Stimulated activated CD8-positive, alpha-beta memory T cell treated with anti-CD3 and anti-CD28 coated beads, Interleukin-7, amount 100 ng/mL, for 4 hours (primary cell): ENCODE measurements at places on chromosomes 6 and 20.

DNA sequence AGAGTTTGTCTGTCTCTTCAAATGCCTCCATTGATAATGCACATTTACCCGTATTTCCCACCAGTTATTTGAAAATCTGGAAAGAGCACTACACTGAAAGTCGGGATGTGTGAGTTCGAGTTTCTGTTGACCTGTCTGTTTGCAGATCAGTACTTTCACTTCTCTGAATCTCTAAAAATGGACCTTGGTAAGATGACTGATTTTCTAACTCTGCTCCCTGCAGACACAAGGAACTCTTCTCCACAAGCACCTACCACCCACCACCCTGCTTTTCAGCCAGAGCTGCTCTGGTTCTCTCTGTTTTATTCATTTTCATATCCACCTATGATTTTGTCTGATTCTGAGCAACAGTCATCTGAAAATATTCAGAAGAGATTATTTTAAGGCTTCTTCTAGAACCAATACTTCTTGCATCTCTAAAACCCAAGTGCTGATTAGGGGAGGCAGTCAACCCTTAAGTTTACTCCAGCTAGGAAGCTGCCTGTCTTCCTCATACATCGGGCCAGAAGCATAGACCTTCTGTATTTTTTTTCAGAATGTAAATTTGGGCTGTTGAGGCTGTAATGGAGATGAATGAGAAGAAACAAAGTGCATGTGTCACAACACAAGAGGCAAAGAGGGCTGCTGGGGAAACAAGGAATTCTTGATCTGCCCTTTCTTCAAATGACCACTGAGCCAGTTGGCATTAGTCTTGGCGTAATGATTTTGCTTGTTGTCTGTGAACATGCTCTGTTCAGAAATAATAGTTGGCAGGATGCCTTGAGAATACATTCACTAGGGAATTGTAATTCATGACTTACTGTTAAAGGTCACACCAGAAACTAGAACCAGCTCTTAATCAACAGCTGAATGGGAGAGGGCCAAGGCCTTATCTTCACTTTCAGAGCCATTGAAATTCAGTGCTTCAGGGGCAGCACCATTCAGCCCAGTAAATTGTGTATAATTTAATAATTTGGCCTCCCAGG is 85.4 kb upstream of the MYLIP start:
- DNase-seq: no peak

DNA sequence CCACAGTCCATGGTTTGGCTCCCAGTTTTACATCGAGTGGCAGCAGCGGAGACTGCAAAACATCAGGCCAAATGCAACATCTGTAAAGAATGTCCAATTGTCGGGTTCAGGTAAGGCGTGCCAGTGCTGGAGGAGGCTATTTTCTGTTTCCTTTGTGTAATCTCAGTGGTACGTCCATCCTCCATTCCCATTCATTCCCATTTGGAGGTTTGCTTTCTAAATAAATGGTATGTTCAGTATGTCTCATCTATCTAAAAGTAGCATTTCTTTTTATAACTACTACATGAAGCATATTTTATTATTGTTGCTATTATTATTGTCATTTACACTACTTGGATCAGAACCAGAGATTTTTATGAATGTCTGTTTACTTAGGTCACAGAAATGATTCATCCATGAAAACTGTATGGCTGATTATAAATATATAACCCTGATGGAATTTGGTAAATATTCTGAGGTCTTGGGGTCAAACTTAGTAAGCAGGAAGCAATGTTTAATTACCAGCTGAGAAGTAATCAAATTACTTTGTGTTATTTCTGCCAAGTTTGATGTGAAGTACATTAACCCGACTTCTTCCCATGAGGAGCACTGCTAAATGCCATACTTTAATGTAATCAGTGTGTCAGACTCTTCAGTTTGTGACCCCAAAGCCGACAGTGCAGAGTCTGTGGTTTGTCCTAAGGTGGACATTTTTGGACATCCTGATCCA is 512.9 kb downstream of the UTRN start:
- DNase-seq: no peak

GRCh38 chr20:61436667-61437279 is 184.7 kb downstream of the CDH4 start:
- DNase-seq: no peak

- no peak for DNase-seq
Measured at GRCh38 chr6:19857703-19858102, 20.5 kb downstream of the ID4 start.

GRCh38 chr6:35343092-35343834 is 905 bp downstream of the PPARD start:
- DNase-seq: no peak

DNA sequence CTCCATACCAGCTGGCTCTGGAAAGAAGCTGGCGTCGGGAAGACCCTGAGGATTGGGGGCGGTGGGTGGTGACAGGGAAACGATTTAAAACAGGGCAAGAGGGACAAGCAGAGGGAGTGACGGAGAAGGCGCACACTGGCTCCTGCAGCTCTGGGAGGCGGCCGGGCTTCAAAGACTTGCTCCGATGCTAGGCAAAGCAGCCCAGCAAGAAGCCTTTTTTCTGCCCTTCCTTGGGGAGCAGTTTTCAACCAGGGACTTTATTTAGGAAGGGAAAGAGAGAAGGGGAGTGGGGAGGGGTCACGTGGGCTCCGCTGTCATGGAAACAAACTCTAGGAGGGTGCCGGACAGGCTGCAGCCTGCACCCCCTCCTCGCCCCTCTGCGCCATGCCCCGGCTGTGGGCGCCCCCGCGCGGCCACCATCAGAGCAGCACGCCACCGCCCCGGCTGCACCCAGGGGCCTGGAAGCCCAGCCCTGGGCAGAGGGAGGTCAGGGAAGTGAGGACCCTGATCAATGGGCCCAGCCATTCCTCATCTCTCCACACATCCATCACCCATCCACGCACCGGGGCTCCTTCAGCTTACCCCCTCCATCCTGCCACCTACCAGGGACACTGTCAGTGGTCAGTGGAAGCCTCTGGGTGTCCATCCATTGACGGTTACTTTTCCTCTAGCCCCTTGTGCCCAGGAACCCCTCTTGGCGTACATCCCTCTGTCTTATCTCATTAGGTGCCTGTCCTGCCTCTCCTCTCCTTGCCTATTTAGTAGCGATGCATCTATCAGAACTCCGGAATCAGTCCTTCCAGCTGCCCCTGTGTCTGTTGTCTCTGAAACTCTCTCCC is 66.6 kb upstream of the CCDC167 start:
- peak; percentile 49 for DNase-seq

DNA sequence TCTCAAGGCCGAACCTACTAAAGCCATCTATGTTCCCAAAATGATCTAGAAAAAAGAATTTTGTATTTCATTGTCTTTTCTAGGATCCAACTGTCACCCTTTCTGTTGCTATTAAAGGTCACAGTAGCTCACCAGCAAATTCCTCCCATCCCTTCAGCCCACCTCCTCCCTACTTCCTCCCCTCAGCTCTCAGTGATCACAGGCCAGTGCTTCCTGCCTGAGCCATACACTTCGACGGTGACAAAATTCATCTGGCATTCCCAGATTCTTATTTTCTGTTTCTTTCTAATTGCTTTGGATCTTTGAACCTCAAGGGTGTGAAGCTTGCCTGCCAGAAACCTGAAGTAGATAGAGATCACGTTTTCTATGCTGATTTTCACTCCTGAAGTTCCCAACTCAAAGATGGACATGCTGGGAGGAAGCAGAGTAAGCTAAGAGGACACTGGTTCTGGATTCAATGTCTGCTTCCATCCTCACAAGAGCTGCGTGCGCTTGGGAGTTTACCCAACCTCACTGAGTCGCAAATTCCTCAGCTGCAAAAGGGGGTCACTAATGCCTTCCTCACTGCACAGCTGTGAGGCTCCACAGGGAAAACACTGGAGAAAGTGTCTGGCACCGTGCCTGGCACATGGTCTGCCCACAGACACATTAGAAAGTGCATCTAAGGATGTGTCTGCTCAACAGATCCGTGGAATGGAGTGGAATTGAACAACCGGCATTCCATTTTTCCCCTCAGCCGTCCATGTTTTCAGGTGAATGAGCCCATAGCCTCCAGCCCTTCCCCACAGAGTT is 34.5 kb downstream of the MDGA1 start:
- DNase-seq: no peak

- DNase-seq: no peak
Measured at GRCh38 chr6:111667931-111668330, 62.3 kb upstream of the TRAF3IP2 start.

GRCh38 chr6:134309983-134310605 is 7.8 kb downstream of the SGK1 start:
- DNase-seq: no peak

DNA sequence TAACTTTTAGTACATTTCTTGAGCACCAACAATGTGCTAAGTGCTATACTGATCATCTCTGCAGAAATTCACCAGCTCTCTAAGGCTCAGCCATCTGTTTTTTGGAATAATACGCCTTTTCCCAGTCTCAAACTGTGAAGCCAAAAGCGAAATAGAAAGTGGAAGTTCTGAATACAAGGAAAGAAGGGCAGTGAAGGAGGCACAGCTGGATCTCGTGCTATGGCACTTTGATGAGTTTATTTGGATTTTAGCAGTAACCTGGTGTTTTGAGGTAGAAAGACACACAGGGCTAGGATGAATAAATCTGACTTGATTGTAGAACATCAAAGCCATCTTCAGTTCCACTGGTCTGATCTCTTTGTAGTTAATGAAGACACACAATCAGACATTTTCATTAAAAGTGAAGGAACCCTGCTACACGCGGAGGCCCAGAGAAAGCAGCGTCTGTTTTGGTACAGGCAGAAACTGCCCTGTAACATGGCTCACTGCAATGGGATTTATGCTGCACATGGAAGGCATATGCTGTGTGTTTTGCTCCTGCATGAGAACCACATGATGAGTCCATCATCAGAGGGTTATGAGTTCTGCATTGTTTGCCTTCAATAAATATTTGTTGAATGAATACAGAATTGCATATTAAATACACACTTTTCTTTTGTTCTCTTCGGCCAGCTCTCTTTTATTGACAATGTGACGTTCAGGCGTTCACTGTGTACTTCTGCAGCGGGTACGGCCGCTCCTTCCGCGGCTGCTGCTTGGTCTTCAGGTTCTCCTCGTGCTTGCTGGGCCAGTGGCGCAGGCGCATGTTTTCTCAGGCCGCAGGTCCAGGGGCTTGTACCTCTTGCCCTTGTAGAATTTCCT is 100.9 kb downstream of the PREP start:
- DNase-seq: no peak

- DNase-seq: no peak
Measured at GRCh38 chr6:157585274-157586087, 204.5 kb downstream of the ZDHHC14 start.

- DNase-seq: no peak
Measured at GRCh38 chr20:6921717-6922386, 154.4 kb downstream of the BMP2 start.

GRCh38 chr6:36118550-36119107 is 11.7 kb upstream of the MAPK13 start:
- peak; percentile 70 for DNase-seq

DNA sequence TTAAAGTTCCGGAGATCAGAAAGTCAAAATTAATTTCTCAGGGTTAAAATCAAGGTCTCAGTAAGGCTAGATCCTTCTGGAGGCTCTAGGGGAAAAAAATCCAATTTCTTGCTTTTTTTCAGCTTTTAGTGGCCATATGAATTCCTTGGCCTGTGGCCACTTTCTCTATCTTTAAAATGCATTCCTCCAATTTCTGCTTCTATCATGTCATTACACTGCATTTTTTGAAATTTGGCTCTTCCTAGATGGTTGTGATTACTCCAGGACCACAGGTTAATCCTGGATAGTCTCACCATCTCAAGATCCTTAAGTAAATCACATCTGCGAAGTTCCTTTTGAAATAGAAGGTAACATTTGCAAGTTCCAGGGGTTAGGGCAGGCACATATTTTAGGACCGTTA is 1294.9 kb upstream of the CITED2 start:
- no peak for DNase-seq

GRCh38 chr20:10761786-10762185 is 88.0 kb upstream of the JAG1 start:
- DNase-seq: no peak

DNA sequence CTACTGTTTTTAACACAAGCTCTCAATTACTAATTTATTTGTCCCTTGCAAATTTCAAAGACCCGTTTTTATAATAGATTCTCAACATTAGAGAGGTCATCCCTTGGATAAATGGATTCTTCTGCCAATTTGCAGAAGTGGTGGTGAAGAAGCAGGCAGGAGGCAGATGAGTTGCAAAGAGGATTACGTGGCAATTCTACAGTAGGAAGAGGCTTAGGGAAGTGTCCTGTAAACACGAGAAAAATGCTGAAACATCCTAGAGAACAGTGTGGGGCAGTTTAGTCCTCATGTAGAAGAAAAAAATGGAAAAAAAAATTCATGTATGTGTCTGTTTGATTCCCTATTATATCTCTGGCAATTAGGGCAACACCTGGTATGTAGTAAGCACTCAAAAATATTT is 87.6 kb downstream of the BMP2 start:
- no peak for DNase-seq

- DNase-seq: no peak
Measured at GRCh38 chr6:161273274-161273751, 548 bp downstream of the AGPAT4 start.

DNA sequence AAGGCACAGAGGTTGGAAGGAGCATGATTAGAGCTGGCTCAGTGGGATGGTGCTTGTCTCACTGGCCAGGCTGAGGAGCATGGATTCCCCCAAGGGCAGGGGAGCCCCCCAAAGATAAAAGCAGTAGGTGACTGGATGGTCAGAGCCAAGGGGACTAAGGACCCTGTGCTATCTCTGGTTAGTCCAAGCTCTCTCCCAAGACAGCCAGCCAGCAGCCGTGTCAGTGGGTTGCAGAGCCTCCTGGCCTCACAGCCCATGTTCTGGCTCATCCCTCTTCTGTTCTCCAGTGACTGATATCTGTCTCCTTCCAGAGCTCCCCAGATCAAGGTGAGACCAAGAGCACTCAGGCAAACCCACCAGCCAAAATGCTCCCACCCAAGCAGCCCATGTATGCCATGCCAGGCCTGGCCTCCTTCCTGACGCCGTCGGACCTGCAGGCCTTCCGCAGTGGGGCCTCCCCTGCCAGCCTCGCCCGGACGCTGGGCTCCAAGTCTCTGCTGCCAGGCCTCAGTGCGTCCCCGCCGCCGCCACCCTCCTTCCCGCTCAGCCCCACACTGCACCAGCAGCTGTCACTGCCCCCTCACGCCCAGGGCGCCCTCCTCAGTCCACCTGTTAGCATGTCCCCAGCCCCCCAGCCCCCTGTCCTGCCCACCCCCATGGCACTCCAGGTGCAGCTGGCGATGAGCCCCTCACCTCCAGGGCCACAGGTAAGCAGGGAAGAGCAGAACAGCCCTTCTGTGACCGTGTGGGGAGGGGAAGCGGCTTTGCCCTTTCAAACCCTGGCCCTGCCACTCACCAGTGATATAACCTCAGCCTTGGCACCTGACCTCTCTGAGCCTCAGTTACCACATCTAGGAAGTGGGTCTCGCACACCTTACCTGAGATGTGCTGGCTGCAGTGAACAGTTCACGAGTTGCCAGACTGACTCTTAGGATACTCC is 121.3 kb downstream of the JPH2 start:
- DNase-seq: no peak

DNA sequence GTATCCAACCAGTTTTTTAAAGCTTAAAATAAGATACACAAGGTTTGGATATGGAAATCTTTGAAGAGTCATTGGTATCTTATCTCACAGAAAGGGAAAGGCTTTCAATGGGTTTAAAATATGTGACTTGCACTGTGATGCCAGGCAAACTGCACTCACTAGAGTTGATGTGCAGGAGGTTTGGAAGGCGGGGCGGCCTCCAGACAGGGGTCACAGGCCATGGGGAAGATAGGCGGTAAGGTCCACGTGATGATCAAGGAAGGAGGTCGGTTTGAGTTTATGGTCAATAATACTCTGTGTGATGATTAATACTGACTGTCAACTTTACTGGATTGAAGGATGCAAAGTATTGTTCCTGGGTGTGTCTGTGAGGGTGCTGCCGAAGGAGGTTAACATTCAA is 9.5 kb upstream of the RAMACL start:
- DNase-seq: no peak
